ENCODE measurements at places on chromosomes 7 and 10.
A peak's percentile ranks its signal among the peaks of the same experiment; 100 is the strongest.

- no peak for DNase-seq
Measured at GRCh38 chr7:48245751-48246472, 74.7 kb downstream of the ABCA13 start.

DNA sequence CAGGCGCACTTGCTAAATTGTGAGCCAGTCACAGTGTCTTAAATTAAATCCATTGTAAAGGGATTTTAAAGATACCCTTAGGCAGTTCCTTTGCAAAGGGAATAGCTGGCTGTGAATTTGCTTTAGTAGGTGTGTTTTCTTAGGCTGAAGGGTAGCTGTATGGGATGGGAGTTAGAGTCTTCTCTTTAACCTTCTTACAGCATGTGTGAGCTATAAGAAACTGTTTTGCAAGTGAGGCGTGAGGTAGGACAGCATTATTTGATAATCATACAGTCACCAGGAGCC lies 5.2 kb downstream of the EEPD1 start:
- no peak for DNase-seq

DNA sequence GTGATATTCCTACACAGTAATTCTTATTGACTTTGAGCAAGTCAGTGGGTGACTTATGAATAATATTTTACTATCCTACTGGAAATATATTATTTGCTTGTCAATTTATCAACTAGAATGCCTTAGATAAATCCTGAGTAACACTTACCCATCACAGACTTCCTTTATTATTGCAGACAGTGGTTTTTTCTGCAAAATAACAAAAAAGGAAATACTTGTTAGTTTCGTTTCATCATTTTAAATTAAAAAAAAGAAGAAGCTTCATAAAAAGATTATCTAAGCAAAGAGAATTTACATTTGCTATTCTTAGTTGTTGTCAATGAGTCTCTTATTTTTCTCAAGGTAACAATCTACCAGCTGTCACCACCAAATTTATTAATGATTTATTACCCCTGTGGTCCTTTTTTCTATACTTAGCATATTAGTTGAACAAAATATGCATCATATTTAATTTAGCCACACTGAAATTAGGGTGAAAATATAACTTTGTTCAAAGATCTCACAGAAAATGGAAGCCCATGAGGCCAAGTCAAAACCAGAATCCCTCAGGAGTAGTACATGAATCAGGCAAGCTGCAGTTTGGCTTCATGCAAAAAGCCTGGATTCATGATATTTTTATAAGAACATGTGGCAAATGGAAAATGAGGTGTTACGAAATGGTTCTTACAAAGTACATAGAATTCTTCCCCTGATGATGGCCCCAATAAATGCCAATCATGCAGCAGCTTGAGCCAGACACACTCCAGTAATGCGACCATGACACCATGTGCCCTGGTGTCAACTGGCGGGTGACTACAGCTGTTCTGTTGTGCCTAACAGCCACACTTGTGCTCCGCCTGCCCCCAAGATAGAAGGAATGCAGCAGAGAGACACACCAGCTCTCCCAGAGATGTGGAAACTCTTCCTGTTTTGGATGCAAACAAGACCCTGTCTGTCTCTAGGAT lies 132.6 kb downstream of the ELMO1 start:
- no peak for DNase-seq

DNA sequence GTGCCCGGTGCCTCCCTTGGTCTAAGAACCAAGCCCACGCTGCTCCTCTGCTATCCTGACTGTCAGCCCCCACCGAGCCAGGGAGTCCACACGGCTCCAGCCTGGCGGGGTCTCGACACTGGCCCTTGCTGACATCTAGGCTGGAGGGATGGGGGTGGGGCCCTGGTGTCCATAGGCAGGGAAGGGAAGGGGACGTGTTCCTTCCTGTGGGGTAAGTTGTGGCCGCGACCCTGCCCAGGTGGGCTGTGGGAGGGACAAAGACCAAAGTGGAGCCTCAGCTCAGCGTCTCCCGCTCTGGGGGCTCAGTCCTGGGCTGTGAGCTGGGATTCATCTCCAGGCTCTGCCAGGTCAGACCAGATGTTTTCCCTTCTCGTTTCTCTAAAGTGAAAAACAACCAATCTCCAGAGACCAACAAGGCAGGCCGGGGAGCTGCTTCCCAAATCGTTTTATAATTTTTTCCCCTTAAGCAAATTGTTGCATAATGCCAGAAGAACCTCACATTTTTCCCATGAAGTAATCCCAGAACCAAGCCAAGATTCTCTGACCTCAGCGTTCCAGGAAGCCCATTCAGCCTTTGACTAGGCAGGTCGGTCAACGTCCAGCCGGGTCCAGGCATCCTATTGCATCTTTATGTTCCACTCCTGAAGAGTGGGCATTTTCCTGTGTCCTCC lies 101.2 kb downstream of the RGS10 start:
- DNase-seq = peak; percentile 96

- peak; percentile 86 for DNase-seq
Measured at GRCh38 chr7:55534262-55534915, 37.9 kb downstream of the VOPP1 start.

DNA sequence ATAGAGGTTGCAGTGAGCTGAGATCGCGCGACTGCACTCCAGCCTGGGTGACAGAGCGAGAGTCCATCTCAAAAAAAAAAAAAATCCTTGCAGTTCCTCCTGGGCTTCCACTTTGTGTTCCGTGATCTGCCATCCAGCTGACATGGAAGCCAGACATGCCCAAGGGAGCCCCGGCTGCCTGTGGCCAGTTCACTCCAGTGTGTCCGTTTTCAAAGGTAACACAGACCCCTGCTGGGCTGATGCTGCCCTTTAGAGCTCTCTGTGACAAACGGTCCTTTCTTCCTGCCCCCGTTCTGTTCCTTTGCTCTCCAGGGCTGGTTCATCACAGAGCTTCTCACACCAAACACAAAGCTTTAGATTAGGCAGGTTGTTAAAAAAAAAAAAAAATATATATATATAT lies 130.8 kb downstream of the CUL2 start:
- no peak for DNase-seq

GRCh38 chr10:1242975-1243374 lies 186.8 kb downstream of the WDR37 start:
- no peak for DNase-seq

DNA sequence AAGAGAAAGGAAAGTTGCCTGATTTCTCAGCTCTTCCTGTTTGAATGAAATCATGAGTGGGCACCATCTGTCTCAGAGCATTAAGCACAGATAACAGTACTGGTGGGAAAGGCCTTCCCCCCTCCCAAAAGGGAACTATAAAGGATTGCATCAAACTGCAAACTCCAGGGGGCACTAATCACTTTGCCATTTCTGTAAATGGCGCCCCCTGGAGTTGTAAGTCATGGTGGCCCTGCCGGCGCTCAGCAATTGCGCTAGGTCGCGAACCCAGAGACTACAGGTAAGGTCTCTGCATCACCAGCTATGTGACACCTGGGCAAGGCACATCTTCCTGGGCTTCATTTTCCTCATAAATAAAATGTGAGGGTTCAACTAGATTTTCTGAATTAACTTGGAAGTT lies 11.1 kb downstream of the LRRC4 start:
- DNase-seq = no peak

- DNase-seq = no peak
Measured at GRCh38 chr7:12062062-12062461, 149.0 kb upstream of the TMEM106B start.

GRCh38 chr10:13414855-13415254 lies 66.8 kb upstream of the SEPHS1 start:
- DNase-seq = peak; percentile 15

GRCh38 chr7:26413007-26413691 lies 121.5 kb downstream of the SNX10 start:
- no peak for DNase-seq

DNA sequence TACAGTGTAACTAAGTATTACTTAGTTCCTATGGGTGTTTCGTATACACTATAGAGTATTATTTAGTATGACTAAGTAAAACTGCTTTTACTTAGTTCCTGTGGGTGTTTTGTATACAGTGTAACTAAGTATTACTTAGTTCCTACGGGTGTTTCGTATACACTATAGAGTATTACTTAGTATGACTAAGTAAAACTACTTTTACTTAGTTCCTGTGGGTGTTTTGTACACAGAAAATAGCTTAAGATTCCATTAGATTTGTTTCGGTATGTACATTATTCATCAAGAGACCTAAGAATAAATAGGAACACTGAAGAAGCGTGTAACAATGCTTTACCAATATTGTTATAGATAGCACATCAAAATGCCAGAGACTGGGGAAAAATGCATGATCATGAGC lies 25.0 kb downstream of the IGF2BP3 start:
- no peak for DNase-seq

GRCh38 chr7:11193131-11193867 lies 219.6 kb downstream of the PHF14 start:
- DNase-seq = peak; percentile 67

DNA sequence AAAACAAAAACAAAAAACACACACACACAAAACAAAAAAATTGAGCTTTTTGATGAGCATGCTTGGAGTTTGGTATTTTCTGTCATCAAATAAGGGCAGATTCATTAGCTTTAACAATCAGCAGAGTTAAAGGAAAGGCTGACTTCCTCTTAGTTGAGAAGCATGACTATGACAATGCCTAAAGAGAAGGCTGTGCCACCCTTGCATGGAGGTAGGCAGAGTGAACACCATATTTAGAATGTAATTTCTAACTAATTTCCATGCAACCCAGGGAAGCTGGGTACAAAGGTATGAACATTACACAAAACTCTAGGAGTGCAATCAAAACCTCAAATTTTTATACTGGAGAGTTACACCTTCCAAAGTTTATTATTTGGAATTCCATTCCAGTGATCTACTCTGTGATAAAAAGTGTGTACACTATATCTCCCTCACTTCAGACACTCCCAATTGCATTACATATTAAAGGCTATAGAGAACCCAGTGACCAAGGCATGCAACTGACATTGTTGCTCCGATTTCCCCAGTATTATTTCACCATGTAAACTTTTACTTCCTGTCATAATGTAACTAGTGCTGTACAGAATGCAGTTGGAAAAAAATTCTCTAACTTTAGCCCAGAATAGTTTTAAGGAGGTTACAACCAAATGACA lies 9.4 kb upstream of the CYCS start:
- no peak for DNase-seq

DNA sequence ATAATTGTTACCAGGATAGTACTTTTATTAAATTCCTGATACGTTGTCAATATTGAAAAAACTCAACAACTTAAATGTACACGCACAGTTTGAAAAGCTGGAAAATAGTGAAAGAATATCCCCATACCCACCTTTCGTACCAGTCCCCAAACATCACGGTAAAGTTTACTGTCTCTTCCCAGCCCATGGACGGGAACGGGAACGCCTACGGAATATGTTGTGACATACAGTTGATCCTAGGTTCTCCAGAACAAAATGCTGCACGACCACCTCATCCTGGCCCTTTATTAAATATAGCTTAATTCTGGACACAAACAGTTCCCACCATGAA lies 527 bp upstream of the BCAP29 start:
- DNase-seq = no peak
